ENCODE measurements at places on chromosomes 2 and 18.
A peak's percentile ranks its signal among the peaks of the same experiment; 100 is the strongest.

- no peak for DNase-seq
Observed at GRCh38 chr2:97885841-97886240, 109.9 kb downstream of the TMEM131 start.

- no peak for DNase-seq
Observed at GRCh38 chr2:71944806-71945602, 202.7 kb downstream of the CYP26B1 start.

GRCh38 chr2:1582891-1583341, 161.4 kb downstream of the PXDN start:
- DNase-seq, result no peak

- DNase-seq, result no peak
Observed at GRCh38 chr2:230798769-230799399, 65.9 kb upstream of the ITM2C start.

DNA sequence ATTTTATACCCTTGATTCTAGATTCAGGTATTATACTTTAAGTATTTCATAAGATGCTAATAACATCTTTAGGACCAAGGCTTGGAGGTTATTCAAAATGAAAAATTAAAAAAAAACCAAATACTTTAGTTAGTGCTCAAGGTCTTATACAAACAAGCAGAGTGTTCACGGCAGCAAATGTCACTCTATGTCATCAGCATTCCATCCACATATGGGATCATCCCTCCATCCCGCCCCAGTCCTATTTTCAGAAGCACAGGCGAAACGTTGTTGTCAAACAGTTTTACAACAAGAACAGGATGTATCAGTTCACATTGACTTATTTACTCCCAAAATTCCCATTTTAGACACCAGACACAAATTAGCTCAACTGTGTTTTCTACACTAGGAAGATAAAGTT, 83.7 kb downstream of the DSEL start:
- no peak for DNase-seq

GRCh38 chr18:22912835-22913234, 20.3 kb upstream of the RBBP8 start:
- DNase-seq, result no peak

DNA sequence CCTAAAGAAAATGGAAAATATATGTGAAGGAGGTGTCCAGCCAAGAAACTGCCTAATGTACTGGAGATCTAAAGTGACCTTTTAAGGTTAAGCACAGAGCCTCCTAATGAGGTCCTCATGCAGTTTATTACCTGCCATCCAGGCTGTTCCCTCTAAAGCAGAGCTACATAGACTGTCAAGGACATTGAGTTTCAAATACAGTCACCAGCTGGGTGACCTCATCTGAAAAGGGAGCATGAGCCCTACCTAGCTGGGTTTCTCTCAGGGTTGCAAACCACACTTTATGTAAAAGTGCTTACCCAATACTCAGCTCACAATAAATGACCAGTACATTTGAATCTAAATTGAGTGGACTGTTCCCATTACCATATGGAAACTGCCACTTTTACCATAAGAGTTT, 65.4 kb upstream of the CTNNA2 start:
- DNase-seq, result no peak

DNA sequence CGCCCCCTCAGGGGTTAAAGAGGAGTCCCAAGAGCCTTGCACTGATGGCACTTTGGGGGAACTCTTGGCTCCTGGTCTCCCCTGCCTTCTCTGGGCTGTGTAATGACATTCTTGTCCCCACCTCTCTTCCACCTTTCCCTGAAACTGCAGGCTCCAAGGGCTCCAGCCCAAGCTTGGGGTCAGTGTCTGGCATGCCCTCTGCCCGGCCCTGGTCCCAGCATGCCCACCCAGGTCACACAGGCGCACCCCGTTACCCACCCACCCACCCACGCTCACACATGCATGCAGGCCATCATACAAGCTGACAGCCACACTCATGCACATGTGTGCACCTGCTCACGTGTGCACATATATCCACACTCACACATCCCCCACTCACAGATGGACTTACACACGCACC, 6.9 kb upstream of the NT5DC4 start:
- DNase-seq, result no peak

- no peak for DNase-seq
Observed at GRCh38 chr18:48571639-48572384, 33.0 kb downstream of the CTIF start.

DNA sequence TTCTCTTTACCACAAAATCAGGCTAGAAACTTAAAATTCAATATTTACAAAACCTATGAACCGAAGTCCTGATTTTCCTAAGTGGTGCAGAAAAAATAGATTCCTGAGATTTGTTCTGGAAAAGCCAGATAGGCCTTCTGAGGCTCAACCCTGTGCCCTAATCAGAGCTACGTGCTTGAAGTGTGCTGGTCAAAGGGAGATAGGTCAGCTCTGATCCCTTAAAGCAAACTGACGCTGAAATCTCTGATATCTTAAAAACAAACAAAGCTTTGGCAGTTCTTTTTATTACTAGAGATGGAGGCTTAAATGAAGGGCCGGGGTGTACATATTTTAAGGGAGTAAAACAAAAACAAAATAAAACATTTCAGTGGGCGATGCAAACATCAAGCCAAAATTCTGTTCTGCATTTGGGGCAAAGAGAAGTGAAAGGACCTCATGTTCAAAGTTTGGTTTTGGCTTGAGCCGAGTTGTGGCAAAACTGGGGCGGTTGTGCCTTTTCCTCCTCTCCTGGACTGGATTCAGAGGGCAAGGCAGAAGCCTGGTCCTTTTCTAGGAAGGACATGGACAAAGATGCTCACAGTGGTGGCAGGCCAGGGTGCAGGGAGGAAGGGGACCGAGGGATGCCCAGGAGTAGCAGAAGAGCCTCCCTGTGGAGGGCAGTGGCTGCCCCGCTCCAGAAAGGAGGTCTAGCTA, 295.0 kb downstream of the CDCA7 start:
- no peak for DNase-seq

DNA sequence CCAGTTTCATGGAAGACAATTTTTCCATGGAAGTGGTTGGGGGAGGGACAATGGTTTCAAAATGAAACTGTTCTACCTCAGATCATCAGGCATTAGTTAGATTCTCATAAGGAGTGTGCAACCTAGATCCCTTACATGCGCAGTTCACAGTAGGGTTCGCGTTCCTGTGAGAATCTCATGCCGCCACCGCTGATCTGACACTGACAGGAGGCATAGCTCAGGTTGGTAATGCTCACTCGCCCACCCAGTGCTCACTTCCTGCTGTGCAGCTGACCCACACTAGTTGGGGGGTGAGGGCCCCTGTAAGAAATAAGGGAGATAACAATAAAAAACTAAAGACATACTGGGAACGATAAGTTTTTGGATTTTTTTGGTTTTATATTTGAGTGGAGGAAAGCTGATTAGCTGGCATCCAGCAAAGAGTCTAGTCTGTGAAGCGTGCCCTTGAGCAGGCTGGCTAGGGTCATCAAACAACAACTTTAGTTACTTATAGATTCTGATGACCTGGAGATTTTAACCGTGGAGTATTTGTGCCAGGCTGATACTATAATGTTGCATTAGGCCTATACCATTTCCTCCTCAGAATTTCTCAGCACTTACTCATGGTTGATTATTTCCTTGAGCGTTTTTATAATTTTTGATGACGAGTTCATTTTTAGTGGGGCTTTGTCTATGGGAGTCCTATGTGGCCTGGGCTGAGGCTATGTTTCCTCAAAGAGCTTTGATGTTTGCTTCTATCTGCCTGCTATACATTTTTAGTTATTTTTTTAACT, 6.3 kb upstream of the MCFD2 start:
- no peak for DNase-seq

DNA sequence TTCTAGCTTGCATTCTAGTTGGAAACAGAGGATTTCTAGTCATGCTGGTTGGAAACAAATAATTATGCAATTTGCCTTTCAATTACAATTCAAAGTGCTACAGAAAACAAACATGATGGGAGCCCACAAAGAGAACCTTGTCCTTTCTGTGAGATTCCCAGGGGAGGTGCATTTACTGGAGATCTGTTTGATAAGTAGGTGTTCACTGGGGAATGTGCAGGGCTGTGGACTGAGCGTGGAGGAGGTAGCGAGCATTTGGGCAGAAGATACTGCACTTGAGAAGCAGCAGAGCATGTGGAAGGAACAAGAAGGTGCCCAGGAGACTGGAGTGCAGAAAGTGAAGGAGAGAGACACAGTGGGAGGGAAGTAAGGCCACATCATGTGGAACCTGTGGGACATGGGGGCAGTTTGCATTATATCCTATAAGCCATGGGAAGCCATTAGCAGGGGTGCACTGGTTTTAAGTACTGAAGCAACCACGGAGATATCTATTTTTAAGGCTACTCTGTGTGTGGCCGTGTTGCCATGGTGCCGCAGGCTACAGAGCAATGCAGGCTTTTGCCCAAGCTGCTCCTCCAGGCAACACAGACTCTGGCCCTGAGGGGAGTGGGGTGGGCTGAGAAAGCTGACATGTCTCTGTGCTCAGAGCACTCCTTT, 154.0 kb downstream of the ANTXR1 start:
- no peak for DNase-seq

DNA sequence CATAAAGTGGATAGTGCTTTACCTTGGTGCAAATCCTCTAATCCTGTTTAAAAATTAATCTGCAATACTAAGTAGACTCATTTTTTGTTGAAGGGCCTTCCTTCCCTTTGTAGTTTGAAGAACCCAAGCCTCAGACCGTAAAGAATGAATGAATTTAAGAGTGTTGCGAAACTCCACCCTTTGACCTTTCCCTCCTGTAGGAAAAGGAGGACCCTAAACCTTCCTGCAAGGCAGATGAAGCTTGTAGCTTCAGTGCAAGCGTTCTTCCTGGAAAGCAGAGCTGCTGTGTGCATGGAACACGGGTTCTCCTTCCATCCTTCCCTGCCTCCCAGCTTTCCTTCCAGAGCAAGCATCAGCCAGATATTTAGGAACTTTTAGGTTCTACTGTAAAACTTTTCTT, 1.7 kb downstream of the IMPA2 start:
- DNase-seq, result no peak

DNA sequence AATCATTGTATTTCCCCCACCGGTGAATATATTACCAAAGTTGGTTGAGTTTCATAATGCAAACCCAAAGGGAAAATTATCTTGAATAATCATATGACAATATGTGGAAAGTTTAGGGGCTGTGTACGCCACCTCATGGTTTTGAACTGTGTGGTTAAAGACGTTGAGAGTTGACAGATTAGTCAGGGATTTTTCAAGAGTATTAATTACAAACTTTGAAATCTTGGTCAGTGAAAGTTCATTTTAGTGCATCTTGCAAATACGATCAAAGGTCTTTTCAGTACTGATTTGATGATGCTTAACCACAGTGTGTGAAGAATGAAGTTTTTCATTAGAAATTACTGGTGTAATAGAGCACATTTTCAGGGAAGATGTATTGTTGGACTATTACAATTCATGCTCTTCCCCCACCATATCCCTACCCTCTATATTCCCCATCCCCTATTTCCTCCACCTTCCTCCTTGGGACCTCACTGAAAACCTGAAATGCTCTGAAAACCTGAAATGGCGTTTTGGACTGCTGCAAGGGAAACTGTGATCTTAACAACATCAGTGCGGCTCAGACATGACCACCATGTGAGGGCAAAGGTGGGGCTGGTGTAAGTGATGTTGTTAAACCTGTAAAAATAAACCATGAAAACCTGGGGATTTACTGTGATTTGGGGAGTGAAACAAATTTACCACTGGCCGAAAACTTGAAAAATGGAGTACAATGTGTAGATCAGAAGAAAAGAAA, 4.5 kb upstream of the BCL2L11 start:
- no peak for DNase-seq

DNA sequence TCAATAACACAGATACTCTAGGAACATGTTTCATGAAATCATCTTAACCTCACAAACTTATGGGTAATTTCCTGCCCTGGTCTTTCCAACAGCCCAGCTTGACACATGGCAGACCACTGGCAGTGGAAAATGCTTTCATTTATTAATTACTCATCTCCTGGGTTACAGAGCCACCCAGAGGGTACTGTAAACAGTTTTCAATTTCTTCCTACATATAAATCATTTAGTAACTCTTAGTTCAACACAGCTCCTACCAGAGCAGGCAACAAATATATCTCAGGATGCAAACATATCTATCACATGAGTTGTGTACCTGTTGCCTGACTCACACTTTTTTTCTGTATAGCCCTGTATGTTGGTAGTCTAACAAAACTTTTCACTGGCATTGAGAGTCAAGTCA, 99.2 kb upstream of the VRK2 start:
- no peak for DNase-seq

GRCh38 chr2:185833864-185834263, 95.3 kb downstream of the FSIP2 start:
- DNase-seq, result no peak

- no peak for DNase-seq
Observed at GRCh38 chr2:158882297-158882696, 86.1 kb upstream of the TANC1 start.

DNA sequence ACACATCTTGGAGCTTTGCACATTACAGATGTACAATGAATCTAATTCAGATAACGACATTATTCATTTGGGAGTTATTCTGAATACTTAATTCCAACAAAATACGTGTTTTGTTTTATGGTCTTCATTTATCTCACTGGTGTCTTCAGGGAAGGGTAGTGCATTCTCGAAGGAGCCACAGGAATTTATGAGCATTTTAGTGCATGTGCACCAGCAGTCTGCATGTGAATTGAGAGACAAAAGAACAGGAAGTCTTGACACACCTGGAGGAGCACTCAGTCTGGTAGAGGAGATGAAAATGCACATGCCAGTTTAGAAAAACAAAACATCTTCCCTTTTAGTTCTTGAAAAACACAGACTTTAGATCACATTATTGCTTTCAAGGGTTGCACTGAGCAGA, 228.7 kb downstream of the LRATD1 start:
- DNase-seq, result no peak

GRCh38 chr2:137348301-137348700, 583.0 kb downstream of the THSD7B start:
- DNase-seq, result no peak

DNA sequence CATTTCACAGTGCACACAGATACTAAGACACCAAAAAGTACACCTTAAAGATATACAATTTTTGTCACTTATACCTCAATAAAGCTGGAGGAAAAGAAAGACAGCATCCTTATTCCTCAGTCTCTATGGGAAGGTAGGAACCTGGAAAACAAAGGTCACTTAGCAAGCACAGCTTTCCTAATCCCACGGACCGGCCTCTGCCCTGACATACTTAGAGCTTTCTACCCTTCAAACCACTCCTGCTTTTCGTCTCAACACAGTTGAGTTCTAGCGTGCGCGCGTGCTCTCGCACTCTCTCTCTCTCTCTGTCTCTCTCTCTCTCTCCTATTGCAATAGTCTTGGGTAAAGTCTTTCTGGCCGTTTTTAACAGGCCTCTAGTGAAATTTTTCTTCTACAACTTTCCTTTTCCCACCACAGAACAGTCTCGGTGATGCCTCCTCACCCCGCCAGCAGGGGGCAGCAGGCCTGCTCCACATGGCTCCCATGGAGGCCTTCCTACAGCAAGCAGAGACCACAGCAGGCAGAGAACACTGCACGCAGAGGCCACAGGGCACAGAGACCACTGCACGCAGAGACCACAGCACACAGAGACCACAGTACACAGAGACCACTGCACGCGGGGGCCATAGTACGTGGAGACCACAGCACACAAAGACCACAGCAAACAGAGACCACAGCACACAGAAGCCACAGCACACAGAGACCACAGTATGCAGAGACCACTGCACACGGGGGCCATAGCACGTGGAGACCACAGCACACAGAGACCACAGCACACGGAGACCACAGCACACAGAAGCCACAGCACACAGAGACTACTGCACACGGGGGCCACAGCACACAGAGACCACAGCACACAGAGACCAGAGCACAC, 106.9 kb downstream of the FBXO15 start:
- DNase-seq, result peak; percentile 8

Data from effector memory CD4-positive, alpha-beta T cell (primary cell).